Stimulated activated CD4-positive, alpha-beta T cell treated with anti-CD3 and anti-CD28 coated beads, Interleukin-15, amount 100 ng/mL, for 1 hour (primary cell): ENCODE measurements at places on chromosomes 16 and 17.

DNA sequence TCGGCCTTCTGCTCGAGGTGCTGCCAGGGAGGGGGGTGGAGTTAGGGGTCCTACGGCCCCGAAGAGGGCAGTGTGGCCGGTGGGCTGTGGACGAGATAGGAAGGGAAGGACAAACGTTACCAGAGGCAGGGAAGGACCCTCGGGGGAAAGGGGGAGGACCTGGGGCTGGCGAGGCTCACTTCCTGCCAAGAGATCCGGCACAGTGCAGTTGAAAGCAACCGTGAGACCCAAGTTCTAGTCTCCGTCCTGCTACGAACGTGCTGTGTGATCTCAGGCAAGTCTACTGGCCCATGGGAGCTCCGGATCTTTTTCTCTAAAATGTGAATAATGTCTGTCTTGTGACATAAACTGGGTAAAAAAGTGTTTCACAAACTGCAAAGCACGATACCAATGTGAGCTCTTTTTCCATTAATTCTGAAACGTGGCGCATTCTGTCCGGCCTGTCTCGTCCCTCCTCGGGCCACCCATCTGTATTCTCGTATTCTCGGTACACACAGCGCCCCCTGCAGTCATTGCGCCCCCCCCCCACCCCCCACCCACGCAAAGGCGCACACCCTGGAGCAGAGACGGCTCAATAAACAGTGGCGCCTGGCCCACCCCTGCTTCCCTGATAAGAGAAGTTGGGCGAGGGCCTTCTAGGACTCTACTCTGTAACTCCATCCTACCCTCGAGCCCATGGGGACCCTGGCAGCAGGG is 8.8 kb downstream of the CYGB start:
- no peak for DNase-seq

DNA sequence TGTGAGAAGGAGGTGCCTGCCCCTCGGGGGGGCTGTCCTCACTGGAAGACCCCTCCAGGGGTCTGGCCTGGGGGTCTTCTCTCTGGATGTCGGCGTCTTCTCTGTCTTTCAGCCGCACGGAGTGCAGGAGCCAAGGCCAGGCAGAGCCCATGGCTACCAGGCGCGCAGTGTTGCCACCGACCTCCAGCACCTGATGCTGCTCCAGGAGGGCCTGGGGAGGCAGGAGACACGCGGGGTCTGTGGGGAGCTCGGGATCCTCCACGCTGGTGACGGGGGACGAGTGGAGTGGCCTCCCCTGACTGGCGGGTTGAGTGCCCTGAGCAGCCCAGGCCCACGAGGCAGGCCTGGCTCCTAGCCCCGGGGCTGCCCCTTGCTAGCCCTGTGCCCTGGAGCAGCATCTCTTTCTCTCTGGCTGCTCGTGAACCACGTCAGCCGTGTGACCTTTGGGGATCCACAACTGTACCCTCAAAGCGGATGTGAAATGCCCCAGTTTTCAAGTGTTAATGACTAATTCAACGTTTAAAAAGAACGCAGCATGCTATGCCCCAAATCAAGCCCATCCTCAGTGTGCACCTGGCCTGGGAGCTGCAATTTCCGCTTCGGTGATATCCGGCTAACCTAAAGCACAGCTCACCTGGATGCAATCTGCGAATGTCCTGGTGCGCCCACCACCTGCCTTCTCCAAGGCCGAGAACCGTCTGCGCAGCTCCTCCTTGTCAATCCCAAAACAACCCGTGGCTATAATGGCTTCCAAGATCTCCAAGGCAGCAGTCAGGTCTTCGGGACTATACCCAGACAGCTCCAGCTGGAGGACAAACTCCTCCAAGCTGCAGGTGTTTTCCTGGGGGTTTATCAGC is 62.9 kb downstream of the IL21R start:
- no peak for DNase-seq

GRCh38 chr17:7404737-7405349 is 946 bp upstream of the TMEM256 start:
- DNase-seq, result no peak

- no peak for DNase-seq
Observed at GRCh38 chr16:27429981-27430441, 28.0 kb downstream of the IL21R start.

- peak; percentile 32 for DNase-seq
Observed at GRCh38 chr17:66673668-66674276, 161.1 kb upstream of the CACNG5 start.

GRCh38 chr16:69179328-69180010 is 7.5 kb upstream of the SNTB2 start:
- no peak for DNase-seq

GRCh38 chr16:85625485-85626117 is 12.5 kb downstream of the GSE1 start:
- no peak for DNase-seq

GRCh38 chr16:30437511-30438046 is 7.7 kb upstream of the DCTPP1 start:
- no peak for DNase-seq

DNA sequence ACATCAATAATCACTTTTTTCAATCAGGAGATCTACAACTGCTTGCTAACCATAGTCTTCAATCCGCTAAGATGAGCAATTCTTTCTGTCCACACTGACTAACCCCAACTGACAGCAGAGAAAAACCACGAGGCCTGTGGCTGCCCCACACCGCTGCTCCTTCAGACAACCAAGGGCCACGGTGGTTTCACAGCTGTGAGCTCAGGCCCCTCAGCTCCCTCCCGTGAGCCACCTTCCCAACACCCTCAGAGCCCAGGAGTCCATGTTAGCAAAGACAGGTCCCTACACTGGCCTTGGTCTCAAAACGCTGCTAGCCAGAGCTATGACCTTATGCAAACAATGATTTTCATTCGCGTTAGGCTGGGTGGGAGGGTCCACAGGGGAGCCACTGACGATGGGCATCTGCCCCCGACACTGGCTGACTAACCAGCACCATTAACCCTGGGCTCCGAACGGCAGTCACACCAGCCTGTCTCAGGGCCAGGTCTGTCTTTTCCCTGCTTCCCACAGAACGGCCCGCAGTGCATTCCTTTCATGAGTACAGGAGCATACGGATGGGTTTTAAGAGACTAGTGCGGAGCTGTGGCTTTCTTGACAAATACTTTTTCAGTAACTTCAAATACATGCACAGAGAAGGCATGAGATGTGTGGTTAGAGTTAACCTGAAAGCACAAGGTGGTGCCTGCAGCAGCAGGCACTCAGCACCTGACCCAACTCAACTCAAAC is 67.3 kb downstream of the ANKRD11 start:
- no peak for DNase-seq

DNA sequence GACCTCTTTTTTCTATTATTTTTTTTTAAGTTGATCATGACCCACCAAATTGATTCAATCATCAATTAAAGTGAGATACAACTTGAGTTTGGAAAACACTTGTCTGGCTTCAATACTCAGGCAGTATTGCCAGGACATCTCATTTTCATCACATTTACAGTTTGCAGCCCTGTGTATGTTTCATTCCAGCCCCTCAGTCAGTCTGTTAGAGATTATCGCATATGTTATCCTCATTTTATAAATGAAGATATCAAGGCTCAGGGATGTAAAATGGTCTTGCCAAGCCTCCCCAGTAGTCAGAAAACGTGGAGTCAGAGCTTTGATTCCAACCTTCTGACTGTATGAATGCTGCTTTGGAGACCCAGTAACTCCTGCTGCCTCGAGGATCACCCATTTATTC is 87.3 kb upstream of the CACNG3 start:
- DNase-seq, result no peak

DNA sequence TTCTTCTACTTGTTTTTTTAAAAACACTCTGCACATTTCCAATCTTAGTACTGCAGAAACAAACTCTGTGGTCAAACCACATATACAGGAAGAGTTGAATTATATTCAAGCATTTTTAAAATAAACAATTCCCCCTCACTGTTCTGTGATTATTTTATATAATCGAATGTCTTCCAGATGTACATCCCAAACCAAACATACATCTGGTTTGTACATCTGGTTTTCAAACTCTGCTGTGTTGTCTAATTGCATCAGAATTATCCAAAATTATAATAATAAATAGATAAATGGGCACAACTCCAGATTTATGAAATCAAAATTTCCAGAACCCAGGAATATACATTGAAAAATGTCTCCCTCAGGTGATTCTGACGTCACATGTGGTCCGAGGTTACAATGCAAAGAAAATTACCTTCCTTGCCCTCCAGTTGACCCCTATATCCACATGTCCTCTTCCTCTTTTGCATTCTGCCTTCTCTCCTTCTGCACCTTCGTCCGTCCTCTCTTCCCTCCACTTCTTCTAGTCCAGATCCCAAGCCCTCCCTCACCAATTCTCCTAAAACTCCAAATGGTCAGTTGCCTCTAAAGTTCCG is 13.3 kb upstream of the CCDC144A start:
- no peak for DNase-seq

- DNase-seq, result no peak
Observed at GRCh38 chr16:22098405-22099255, 6.3 kb downstream of the VWA3A start.

DNA sequence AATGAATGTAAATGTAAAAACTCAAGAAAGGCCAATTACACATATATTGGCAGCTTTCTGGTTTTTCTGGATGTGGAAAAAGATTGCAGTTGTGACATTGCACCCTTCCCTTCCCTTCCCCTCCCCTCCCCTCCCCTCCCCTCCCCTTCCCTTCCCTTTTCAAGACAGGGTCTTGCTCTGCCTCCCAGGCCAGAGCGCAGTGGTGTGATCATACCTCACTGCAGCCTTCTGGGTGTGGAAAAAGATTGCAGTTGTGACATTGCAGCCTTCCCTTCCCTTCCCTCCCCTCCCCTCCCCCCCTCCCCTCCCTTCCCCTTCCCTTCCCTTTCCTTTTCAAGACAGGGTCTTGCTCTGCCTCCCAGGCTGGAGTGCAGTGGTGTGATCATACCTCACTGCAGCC is 41.7 kb downstream of the PIK3R5 start:
- no peak for DNase-seq

DNA sequence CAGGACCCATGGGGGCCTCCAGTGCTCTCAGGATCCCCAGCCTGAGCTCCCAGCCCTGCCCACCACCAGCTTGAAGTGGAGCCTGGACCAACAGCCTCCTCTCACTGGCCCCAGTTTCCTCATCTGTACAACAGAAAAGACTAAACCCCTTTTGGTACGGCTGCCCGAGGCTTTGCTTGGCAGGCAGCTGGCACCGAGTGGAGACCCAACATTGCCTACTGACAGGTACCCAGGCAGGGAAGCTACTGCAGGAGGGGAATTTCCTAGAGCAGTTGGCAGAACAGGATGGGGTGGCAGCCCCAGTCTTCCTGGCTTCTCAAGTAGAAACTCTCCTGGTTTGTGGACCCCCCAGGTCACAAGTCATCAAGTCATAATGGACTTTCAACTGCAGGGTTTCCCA is 14.2 kb downstream of the SREBF1 start:
- DNase-seq, result no peak
